ENCODE measurements at places on chromosomes 3 and 15. TPM values are rescaled to one million over a fixed set of nuclear protein-coding genes. Genes with fewer than 3 reads are reported as not detected.

ENTPD3 gene
- not detected for total RNA-seq

GHSR gene
- not detected for total RNA-seq

CHRNA3 gene
- not detected for total RNA-seq

CTXN2 gene
- not detected for total RNA-seq

NR1I2 gene
- 0.41 TPM for total RNA-seq

PTH1R gene
- not detected for total RNA-seq

SETD2 gene
- total RNA-seq = 28.6 TPM

ARL13B gene
- total RNA-seq = 13.0 TPM

SYNPR gene
- total RNA-seq = not detected

TRANK1 gene
- 3.8 TPM for total RNA-seq

RNF123 gene
- total RNA-seq = 41.4 TPM

TOMM70 gene
- total RNA-seq = 77.6 TPM

SERPINI2 gene
- not detected for total RNA-seq

RETNLB gene
- not detected for total RNA-seq

All from activated T-cell treated with anti-CD3 and anti-CD28 coated beads, Interleukin-2, amount 50 U/mL, for 4 hours (primary cell).